Hematopoietic multipotent progenitor cell treated with erythropoietin and hydrocortisone succinate and interleukin-3 and kit ligand, for 17 days (in vitro differentiated cells): ENCODE measurements at places on chromosomes 16 and 17.

- no peak for DNase-seq
Observed at GRCh38 chr16:572865-573650, 3.3 kb downstream of the PIGQ start.

DNA sequence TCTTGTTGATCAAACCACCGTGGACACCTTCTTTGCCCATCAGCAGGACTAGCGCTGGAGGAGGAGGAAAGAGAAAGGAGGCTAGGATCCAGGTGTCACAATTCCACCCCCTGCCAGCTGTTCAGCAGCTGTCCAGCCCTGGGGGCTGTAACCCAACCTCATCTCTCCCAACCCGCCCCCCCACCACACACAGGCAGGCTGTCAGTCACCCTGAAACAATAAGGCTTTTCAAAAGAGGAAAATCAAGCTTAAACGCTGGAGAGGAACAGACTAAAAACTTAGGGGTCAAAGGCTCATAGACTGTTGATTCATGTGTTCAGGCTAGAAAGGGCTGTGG, 2.4 kb downstream of the PFN1 start:
- DNase-seq: no peak

DNA sequence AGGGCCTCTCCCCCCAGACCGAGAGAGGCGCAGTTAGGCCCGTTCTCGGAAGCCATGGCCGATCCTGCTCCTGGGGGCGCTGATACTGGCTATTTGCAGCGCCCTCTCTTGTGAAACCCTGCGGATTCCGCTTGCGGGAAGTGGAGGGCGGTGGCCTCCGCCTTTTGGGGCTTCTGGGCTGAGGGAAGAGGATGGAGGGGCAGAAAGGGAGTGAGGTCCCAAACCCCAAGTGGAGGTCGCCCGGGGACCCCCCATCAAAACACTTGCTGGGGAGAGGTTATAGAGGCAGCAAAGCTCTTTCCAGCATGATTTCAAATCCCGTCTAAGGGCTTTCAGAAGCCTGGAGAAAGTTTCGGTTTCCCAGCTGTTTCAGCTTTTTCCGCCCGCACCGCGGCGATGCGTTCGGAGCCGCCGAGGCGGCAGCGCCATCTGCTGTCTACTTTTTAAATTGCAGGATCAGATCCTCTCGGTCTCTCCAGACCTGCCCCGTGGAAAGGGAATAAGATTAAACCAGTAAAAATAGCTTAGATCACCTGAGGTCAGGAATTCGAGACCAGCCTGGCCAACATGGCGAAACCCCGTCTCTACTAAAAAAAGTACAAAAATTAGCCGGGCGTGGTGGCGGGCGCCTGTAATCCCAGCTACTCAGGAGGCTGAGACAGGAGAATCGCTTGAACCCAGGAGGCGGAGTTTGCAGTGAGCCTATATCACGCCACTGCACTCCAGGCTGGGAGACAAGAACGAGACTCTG, 15.8 kb downstream of the SNX20 start:
- peak; percentile 75 for DNase-seq

GRCh38 chr17:72486806-72487205, 366.0 kb downstream of the SOX9 start:
- DNase-seq: no peak

DNA sequence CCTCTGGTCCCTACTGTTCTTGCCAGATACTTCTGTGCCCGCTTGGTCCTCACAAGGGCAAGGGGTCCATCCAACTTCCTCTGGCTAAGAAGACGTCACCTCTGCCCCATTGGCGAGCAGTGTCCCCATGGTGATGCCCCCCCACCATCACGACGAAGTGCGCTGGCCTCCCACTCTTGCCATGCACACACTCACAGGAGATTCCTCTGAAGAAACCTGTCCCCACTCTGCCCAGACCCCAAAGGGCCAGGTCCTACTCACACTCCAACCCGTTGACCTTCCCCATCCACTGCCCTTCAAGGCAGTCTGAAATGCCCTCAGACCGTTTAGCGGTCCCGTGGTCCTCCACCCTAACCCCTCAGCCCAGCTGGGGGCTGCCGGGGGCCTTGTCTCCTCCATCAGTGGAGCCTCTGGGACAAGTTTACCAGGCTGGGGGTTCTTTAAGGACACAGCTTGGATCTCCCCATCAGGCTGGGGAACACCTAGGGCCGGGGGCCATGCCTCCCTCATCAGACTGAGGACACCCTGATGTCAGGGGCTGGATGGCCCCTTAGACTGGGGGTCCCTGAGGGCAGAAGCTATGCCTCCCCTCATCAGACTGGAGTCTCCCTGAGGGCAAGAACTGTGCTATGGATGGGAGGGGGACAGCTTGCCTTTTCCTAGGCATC, 6.5 kb downstream of the NXPH3 start:
- no peak for DNase-seq

DNA sequence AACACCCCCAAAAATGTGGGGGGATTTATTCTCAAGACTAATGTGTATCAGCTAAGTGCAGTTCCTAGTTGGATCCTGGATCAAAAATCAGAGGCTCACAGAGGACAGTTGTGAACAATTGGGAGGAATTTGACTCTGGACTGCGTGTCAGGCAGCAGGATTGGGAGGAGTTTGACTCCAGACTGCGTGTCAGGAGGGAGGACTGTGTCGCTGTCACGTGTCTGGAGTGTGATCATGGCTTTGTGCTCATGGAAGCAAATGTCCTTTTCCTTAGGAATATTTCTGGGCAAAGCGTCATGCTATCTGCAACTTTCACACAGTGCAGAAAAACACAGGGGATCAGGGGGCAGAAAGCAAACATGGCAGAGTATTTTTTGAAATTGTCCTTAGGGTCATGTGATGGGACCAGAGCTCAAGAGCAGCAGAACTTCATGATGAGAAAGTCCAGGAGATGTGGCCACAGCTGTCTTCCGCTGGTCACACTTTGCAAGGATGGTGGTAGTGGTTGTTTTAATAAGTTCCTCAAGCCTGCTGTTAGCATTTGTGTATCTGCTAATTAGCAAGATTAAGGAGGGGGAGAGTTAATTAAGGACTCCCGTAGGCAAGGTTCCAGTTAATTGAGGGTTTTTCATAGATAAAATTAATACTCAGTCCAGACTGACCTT, 122.0 kb upstream of the CHMP6 start:
- no peak for DNase-seq

- peak; percentile 66 for DNase-seq
Observed at GRCh38 chr17:73231395-73231794, 30.3 kb downstream of the CPSF4L start.

- DNase-seq: no peak
Observed at GRCh38 chr16:22813948-22814710, at the start of gene HS3ST2. HS3ST2 (plus strand) TSS chr16:22814162; CDS start chr16:22814611, 449 bp downstream.

DNA sequence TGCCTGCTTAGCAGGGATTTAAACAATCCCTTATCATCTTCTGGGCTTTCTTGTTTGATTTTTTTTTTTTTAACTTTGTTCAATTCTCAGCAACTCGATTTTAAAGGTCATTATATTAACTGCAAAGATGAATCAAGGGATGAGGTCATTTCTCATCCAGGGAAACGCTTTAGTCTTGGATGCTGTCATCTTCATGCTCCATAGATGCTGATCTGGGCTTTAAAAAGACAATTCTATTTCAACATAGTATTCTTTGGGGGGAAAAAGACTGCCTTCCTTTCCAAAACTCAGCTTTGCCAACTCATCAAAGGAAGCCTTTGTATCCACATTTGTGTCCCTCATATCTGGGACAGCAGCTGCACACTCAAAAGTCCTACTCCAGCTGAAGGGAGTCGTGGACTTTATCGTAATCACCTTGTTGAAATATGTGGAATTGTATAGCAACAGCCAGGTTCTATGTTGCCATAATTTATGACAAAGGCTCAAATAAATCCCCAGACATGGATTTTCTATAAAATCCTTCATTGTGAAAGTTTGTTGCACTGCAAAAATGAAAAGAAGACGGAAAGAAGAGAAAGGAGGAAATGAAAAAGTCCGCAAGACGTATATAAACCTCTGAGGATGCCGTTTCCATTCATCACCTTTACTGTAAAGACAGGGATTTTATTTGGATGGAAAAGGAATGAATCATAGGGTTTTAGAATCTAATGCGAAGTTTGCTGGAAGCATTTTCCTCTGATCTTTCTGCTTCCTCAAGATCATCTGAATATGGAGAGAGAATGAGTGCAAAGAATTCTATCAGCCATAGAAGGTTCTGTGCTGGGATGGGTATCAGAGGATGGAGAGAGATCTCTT, 48.6 kb upstream of the XYLT1 start:
- DNase-seq: no peak

GRCh38 chr16:24288516-24288915, 32.4 kb downstream of the CACNG3 start:
- no peak for DNase-seq

DNA sequence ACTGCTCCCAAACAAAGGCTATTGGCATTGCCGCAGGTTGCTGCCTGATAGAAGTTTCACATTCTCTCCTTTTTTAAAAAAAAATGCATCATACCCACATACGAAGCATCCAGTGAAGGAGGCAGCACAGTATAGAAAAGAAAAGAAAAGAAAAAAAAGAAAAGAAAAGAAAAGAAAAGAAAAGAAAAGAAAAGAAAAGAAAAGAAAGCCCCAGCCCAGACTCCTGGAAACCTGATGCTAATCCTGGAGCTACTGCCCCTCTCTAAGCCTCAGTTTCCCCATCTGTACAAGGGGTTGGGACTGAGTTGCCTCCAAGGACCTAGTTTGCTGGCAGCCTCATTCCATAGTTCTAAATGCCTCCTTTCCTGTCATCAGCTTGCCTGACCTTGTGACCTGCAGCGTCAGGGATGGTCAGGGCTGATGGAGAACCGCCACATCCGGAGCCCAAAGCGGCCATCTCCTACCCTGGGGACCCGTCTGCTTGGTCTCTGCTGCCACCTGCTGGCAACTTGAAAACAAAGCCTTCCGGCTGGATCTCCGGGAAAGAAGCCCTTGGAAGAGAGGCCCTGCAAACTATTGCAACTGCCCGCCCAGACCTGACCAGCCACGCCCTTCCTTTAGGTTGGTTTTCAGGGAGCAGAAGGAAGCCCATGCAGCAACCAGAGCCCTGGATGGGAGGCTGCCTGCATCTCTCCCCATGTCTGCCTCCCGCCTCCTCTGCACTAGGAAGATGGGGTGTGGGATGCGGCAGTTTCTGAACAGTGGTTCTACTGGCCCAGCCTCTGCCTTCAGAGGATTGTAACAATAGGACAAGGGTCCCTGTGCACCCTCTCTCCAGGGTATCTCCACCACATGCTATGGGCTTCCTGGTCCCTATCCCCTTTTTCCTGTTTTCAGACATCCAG, 13.0 kb downstream of the AIPL1 start:
- peak; percentile 58 for DNase-seq

- no peak for DNase-seq
Observed at GRCh38 chr17:70336411-70336810, 167.1 kb downstream of the KCNJ2 start.

DNA sequence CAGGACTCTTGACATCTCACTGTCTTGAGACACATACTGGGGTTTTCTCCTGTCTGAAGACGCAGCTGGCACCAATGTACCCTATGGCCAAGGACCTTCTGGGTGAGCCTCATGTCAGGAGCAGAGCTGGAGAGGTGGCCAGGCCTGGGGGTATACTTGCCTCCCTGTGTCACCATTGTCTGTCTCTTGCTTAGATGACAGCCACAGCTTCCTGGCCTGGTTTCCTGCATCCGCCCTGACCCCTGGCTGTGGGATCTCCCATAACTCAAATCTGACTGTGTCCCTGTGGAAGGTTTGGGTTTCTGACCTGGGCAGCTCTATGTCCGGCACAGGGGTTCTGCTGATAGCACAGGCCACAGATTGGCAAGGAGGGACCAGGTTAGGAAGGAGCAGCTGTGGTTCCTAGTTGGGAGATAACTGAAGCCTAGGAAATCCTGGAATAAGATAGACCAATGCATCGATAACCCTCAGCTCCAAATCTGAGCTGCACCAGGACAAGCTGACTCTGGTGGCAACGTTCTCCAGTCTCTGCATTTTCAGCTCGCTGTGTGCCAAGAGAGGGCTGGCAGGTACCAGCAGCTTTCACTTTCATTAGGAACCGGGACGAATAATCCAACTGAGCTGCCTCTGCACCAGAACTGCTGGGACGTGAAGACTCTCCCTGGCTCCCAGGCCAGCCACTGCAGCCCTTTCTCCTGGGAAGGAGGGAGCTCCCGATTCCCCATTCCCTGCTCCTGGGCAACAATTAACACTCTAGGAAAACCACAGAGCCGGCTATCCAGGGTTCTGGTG, 5.0 kb downstream of the DEXI start:
- DNase-seq: peak; percentile 11

DNA sequence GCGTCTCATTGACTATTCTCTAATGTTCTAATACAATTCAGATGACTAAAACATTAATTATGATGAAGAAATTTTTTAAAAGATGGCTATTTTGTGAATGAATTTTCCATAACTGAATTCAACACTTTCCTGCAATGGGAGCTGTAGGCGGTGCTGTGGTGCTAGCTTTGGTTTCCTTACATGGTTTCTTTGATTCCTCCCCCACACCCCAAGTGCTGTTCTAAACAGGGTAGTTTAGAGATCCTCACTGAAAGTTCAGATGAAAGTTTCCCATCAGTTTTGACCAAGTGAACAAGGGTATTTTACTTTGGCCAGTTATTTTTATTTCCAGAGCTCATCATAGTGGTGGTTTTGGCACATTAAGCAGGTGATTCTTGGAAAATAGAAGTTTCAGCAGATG, 26.0 kb upstream of the MRC2 start:
- no peak for DNase-seq

- DNase-seq: no peak
Observed at GRCh38 chr17:20073055-20073979, 64.2 kb downstream of the SPECC1 start.

DNA sequence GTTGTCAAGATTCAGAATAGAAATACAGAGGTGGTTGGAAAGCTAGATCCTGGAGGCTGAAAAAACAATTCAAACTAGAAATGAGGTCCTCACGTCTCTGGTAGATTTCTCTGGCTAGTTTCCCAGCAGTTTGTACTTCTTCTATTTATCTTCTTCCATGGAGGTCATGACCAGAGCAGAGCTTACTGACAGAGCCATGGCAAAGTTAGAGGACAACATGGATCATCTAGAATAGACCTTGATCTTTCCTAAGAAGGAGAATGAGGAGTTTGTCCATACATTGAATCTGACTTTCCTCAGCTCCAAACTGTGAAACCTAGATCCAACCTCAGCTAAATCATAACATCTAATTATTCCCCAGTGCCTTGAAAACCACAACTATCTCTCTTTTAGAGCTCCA, 900.8 kb upstream of the GOT2 start:
- no peak for DNase-seq

- no peak for DNase-seq
Observed at GRCh38 chr17:13508896-13509295, 92.8 kb downstream of the HS3ST3A1 start.

DNA sequence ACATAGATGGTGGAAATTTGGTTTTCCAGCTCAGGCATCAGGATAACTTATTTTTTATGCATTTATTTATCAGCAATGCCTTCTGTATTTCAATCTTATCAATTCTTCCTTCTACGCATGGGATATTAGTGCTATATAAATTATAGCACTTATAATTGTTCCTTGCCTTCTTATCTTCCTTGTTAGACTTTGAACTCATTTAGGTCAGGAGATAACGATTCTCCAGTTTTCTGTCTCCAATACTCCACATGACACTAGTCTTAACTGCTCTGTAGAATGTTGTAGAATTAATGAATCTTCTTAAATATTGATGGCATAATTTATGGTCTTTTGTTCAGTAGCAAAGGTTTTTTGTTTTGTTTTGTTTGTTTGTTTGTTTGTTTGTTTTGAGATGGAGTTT, 10.7 kb upstream of the BCO1 start:
- no peak for DNase-seq
